ENCODE measurements at places on chromosomes 7 and 10.

- DNase-seq: no peak
These were observed 185.7 kb downstream of the STK31 start for GRCh38 chr7:23895666-23896096.

DNA sequence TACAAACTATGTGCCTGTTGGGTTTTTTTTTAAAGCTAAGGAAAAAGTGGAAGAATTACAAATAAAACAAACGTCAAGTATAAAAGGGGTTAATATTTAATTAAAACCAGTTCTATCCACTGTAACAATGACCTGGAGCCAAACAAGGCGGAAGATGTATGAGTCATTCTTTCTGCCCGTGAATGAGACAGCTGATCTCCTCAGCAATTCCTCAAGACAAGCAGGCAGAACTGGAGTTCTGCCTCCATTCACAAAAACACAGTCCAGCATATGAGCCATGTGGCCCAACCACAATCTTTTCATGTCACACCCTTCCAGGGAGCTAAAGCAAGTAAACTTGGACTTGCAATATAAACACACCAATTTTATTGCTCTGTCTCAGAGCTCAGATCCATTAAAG is 8.4 kb downstream of the ETV1 start:
- DNase-seq: peak; percentile 100

DNA sequence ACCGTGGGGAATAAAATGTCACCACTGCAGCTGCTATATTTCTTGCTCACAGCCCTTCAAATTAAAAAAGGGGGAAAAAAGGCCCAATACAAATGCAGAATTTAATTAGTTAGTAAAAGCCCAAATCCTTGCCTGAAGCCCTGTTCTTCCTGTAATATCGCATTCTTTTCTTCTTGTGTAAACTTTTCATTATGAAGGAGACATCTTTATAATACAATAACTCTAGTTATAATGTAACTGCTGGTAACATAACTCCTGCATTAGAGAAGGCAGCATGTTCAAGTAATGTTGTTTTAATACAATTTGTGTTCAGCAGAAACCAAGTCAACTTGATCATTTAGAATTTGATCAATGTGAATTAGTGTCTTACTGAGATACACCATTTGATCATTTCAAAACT is 250.9 kb downstream of the CHCHD3 start:
- DNase-seq: no peak

DNA sequence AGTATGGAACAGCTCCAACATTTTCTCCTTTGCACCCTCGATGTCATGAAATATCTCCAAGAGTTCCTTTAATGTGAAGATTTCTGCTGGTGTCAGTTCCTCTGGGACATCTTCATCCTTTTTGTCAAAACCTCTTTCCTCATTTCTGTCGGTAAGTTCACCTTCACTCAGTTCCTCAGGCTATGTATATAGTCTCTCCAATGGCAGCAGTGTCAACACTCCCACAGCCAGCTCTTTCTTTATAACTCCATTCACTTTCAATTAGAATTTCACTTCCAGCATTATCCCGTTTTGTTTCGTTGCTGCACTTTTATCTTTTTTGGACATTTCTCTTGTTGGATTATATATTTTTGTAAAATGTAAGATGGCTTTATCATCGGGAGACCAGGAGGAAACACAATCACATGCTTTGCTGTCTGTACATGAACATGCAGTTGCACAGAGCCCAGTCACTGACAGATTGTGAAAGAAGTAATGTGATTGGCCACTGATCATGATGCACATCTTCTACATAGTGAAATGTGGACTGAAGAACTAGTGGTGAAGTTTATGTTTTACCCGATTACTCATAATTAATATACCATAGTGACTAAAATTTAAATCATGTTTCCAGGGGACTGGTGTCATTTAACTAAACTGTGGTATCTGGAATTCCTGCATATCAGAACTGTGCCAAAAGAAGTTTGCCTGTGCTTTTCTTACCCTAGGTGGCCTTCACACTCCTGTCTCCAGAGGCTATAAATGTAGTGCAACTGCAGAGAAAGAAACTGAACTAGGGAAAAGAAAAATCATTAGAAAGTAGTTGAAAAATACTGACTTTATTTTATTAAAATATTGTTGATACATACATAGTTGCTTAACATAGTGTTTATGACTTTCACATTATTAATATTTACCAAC is 289.6 kb downstream of the PPP1R3A start:
- DNase-seq: no peak

GRCh38 chr7:115869190-115869589 is 161.4 kb downstream of the TFEC start:
- no peak for DNase-seq

GRCh38 chr10:14008740-14009080 is 322.0 kb downstream of the FRMD4A start:
- no peak for DNase-seq

DNA sequence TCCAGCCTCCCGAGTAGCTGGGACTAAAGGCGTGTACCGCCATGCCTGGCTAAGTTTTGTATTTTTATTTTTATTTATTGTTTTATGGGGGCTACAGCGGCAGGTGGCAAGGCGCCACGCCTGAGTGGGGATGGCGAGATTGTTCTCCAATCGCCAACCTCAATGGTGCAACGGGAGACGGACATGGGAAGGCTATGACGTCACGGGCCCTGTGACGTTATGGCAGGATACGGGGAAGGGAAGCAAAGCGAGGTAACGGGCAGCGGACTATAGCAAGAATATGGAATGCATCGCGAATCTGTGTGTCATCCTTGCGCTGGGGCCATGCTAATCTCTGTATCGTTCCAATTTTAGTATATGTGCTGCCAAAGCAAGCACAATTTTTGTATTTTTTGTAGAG is 24.8 kb upstream of the FIS1 start:
- no peak for DNase-seq

DNA sequence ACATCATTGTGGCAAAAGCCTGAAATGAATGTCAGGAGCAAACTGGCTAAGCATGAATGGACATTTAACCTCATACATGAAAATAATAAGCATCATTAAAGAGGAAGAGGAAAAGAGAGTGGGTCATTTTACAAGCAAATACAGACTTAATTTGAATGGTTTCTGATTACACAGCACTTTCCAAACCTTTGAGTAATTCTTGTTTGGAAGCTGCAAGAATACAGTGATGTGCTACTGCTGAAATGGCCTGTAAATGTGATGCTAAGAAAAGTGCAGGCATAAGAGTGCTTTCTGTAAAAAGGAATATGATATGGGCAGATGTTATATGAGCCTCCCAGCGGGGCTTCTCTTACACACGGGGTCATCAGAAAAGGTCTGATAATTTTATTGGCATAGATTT is 30.2 kb downstream of the TAS2R16 start:
- DNase-seq: peak; percentile 3

DNA sequence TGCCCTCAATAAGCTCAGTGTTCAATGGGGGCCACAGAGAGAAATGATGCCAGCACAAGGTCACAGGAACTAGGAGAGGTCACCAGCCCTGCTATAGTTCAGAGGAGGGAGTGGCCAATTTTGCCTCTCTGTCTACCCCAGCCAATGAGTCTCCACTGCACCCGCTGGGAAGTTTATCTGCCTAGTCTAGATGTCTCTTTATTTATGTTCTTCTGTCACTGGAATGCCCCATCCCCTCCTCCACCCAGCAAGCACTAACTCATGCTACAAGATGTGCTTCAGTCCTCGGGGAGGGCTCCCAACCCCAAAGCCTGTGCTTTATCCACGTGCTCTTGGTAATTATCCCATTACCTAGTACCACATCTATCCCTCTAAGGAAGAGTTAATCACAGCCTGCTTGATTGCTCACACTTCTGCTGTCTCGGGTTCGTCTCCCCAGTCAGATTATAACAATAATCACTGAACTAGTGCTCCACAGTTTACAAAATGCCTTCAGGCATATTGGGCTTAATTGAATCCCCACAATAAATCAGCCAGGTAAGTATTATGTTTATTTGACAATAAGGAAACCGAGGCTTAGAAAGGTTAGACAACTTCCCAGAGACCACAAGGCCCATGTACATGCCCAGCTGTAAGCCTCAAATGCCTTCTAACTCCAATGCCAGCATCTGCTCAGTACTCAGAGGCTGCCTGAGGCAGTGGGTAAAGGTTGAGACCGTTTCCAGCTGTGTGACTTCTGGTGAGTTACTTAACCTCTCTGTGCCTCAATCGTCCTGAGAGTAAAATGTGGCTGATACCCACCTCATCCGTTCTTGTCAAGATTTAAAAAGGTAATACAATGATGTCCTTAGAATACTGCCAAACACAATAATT is 3.9 kb downstream of the HIP1 start:
- no peak for DNase-seq

- peak; percentile 99 for DNase-seq
These were observed 170.2 kb upstream of the KLF14 start for GRCh38 chr7:130904031-130904757.

DNA sequence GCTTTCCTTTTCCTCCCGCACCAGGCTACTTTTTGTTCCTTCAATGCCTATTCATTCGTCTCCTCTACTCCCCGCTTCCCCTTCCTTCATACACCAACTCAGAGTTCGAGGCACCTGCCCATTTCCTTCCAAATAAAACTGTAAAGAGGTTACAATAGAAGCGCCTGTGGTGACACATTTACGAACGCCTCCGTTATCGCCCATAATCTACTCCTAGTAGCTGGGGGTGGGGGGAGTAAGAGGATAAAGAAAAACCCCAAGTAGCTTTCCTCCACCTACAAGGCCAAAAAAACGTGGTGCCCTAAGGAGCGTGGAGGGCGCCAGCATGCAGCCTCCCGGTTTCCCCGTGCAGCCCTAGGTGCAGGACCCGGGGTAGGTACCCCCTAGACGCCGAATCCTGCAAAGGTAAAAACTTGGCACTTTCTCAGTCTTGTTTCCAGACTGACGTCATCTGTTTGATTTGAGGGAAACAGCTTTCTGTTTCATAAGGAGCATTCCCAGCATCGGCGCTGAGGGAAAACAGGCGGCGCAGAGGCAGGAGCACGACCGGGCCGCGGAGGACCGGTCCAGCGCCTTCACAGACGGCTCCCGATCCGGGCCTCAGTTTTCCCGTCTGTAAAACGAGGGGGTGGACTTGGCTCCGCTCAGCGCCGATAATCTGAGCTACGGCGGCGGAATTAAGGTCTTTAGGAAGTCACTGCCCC is 922 bp downstream of the PPA1 start:
- peak; percentile 73 for DNase-seq

- no peak for DNase-seq
These were observed 66.1 kb downstream of the MCMBP start for GRCh38 chr10:119806334-119807130.

GRCh38 chr10:2844925-2845324 is 222.4 kb upstream of the PFKP start:
- no peak for DNase-seq

GRCh38 chr7:19404912-19405329 is 259.7 kb upstream of the FERD3L start:
- DNase-seq: peak; percentile 99

GRCh38 chr10:93991596-93992284 is 2.0 kb upstream of the PLCE1 start:
- DNase-seq: peak; percentile 80

GRCh38 chr7:53812135-53812534 is 730.0 kb upstream of the VSTM2A start:
- DNase-seq: no peak

DNA sequence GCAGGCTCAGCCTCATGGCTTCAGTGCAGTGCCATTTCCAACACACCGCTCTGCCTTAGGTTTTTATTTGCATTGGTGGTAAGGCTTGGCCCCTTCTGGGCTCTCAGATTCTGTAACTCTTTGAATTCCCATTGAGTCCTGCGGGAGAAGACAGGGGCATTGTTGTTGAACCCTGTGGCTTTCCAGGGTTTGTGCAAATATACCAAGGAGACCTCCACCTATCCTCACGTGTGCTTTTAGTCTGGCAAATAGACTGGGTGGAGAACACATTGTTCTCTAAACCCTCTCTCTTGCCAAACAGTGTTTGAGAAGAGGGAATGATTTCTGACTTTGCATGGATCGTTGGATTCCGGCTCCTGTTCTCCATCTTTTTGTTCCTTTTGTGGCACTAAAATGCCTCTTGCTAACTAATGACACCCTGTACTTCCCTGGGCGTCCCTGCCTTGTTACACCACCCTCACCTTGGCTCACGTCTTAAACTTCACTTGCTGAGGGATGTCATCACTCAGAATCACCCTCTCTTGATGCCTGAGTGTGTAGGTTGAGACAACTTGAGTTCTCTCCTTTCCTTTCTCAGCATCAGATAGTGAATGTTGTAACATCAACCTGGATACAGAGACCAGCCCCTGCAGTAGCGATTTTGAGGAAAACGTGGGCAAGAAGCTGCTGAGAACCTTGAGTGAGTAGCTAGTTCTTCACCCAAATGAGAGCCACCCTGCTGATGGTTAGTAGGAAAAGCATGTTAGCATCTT is 40.5 kb downstream of the GOT1 start:
- no peak for DNase-seq

GRCh38 chr10:29668628-29669027 is 33.9 kb upstream of the SVIL start:
- DNase-seq: peak; percentile 54

- DNase-seq: no peak
These were observed 28.4 kb upstream of the ITGA8 start for GRCh38 chr10:15748126-15748525.

- peak; percentile 74 for DNase-seq
These were observed 9.4 kb downstream of the ACSL5 start for GRCh38 chr10:112383325-112383724.

DNA sequence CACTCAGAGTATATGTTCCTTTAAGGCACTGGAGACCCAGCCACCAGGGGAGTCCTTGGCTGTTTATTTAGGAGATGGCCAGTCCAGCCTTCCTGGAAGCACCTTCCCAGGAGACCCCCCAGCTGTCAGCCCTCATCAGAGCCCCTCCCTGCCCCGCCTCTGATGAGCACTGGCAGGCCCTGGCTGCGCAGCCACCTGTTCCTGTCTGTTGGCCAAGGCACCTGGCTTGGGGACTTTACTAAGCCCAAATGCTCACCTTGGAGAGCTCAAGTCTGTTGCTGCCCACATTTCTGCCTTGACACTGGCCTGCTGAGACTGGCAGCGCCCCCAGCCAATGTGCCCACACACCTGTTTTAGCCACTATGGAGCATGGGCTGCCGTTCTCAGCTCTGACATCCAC is 124.7 kb downstream of the ELMO1 start:
- DNase-seq: no peak

DNA sequence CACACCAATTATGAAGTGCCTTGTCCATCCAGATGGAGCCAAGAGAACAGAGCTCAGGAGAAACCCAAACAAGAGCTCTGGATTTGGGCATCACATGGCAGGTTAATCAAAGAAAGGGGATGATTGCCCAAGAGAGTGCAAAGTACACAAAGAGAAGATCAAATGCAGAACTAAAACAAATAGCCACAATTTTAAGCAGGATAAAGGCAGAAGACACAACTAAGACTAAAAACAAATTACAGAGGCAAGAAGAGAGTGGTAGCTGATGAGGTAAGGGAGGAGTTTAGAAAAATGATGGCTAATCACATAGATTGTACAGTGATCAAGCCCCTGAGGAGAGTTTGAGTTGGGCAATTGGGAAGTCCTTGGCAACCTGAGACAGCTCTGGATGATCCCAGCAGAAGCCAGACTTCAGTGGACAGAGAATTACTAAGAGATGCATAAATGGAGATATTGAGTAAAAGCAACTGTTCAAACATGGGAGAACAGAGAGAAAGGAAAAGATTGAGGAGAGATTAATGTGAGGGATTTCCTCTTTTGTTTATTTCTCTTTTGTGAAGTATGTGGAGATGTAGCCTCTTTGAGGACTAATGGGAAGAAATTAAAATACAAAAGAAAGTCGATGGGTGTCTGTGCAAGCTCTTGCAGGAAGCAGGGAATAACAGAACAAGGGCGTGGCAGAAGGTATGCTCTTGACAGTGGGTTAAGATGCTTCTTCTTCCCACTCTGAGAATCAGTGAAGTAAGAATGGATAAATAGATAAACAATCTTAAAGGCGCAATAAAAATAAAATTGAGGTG is 101.9 kb downstream of the LRRN3 start:
- peak; percentile 27 for DNase-seq
